ENCODE measurements at places on chromosomes 6 and 20.

DNA sequence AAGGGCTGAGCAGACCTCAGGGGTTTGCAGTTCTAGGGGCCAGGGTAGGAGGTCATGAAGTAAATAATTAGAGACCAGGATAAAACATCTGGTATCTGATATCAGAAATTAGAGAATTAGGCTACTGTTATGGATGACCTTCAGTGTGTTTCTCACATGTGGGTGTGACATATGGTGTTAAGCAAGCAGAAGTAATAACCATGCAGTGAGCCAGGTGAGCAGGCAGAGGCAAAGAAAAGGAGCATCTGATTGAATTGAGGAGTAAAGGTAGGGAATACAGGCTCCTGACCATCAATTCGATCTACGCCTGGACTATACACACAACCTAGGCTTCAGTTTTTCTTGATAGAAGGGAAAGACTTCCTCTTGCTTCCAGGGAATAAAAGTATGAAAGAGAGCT lies 34.7 kb upstream of the MAP3K7 start:
- no peak for DNase-seq

DNA sequence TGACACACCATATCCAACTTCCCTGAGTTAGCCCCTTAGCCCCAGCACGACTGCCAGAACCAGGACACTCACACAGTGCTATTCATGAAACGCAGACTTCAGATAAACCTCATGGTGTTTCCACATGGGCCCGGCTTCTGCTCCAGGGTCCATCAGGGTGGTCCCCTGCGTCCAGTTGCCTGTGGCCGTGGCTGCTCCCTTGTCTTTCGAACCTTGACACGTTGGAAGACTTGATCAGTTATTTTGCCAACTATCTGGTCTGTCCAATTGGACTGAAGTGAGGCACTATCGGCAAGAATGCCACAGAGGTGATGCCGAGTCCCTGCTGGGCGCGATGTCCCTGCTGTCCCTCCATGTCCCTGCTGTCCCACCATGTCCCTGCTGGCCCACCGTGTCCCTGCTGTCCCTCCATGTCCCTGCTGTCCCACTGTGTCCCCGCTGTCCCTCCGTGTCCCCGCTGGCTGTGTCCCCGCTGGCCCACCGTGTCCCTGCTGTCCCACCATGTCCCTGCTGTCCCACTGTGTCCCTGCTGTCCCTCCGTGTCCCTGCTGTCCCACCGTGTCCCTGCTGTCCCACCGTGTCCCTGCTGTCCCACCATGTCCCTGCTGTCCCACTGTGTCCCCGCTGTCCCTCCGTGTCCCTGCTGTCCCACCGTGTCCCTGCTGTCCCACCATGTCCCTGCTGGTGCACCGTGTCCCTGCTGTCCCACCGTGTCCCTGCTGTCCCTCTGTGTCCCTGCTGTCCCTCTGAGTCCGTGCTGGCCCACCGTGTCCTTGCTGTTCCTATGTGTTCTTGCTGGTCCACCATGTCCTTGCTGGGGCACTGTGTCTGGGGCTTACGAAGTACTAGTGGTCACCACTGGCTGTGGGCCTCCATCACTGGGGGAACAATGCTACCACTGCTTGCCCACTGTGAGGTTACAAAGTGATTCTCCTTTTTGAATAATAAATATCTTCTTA lies 251.4 kb downstream of the DLL1 start:
- no peak for DNase-seq

DNA sequence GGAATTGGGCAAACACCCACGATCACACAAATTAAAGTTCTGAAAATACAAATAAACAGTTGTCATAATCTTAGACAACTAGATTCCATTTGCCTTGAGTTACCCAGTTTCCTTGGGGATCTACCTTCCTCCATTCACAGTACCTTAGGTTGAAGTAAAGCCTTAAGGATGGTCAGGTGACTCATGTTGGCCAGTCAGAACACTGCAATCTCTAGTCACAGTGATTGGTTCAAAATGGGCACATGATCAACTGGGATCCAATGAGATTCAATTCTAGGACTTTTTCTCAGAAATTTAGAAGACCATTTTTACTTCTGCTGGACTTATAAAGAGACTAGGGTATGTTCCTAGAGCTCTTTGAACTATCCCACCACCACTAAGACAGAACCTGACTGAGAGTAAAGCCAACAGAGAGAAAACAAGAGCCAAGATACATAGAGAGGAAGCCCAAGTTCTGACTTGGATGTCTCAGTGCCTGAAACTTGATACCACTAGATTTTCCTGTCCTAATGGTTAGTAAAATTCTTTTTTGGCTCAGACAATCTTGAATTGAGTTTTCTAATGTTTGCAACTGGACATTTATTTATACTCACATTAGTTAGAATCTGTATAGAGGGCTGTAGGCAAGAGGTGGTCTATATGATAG lies 8.6 kb upstream of the CLIC5 start:
- DNase-seq = no peak

DNA sequence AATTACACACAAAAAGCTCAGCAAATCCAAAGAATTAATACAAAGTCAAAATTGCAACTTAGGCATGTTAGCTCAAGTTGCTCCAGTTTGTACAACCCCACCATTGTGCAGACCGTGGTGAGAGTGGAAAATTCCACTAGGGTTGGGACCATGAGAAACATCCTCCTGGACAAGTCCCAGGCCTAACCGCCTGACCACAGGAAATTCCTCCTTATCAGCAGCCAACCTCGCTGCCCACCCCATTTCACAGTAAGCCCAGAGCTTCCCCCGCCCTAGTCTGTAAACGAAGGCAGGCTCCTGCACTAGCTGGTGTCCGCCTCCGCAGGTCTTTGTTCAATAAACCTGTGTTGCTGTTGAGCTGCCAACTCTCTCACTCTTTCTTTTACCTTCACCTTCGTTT lies 1023.3 kb downstream of the EYS start:
- peak; percentile 92 for DNase-seq

- DNase-seq = peak; percentile 19
These were observed 62.8 kb upstream of the EPB41L1 start for GRCh38 chr20:36091561-36092397.

DNA sequence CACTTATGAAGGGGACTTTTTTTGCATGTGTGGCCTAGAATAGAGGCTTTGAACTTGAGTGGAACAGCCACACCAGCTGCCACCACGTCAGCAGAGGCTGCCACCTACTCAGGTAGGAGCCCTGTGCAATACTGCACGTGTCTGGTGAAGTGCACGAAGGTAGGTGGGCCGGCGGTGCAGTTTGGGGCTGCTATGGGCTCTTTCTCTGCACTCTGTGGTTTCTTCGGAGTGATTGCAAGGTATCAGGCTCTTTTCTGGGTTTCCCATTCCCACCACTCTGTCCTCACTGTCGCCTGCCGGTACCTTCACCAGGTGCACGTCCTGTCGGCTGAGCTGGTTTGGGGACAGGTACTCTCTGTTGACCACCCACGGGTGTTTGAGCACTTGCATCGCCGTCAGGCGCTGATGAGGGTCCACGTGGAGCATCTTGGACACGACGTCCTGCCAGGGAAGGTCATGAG lies 30.8 kb upstream of the MPC1 start:
- no peak for DNase-seq

- DNase-seq = no peak
These were observed 49.2 kb upstream of the BLCAP start for GRCh38 chr20:37576911-37577310.

DNA sequence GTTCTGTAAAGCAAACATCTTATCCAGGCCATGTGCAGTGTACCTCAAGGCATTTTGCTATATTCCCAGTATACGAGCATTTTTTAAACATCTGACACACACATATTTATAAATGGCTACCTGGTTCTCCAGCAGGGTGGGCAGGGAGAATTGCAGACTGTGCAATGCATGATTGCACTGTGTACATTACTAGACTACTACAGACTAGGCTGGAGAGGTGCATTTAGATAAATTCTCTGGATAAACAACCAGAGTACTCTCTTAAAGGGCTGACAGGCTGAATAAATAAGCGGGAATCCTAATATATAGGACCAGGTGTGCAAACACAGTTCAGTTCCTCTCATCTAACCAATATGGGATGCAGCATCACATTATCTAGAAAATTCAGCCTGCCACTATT lies 428.3 kb upstream of the ARID1B start:
- DNase-seq = no peak

GRCh38 chr20:62481425-62482145 lies 5.8 kb upstream of the GATA5 start:
- DNase-seq = no peak

DNA sequence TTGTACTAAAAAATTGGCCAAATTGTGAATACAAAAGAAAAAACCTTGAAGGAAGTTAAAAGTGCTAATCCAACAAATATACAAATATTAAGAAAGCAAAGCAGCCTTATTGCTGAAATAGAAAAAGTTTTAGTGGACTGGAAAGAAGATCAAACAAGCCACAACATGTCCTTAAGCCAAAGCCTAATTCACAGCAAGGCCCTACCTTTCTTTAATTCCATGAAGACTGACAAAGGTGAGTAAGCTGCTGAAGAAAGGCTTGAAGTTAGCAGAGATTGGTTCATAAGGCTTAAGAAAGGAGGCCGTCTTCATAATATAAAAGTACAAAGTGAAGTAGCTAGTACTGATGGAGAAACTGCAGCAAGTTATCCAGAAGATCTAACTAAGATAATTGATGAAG lies 53.5 kb downstream of the TINAG start:
- DNase-seq = no peak

DNA sequence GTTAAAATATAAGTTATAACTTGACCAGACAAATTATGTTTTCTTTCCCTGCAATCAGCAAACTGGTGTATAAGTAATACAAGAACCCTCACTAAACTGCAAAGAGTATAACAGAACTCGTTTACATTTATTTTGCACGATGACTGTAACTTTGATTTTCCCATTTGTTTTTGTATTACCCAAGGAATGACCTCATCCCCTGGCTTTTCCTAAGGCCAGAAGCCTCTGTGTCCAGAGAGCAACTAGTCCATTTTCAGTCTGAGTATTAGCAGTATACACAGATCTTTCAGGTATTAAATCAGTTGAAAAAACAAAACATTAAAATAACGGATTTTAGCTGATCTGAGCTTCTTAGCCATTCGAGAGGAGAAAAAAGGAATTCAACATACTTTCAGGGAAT lies 17.2 kb downstream of the COL19A1 start:
- DNase-seq = no peak

DNA sequence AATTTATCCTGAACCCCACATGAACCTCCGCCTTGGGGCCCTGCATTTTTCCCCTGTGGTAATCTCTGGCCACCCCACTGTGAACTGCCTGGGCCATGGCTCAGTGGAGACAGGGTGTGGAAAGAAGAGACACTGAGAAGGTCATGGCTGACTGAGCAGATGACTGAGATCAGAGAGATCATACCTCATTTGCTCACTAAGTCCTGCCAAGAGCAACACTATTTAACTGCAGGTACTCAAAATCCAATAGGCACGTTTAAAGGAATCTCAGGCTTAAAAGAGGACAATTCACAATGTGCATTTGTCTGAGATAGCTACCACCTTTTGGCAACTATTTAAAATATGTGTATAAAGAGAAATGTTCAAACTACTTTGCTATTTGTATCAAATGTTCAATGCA lies 305.0 kb downstream of the GMDS start:
- no peak for DNase-seq

DNA sequence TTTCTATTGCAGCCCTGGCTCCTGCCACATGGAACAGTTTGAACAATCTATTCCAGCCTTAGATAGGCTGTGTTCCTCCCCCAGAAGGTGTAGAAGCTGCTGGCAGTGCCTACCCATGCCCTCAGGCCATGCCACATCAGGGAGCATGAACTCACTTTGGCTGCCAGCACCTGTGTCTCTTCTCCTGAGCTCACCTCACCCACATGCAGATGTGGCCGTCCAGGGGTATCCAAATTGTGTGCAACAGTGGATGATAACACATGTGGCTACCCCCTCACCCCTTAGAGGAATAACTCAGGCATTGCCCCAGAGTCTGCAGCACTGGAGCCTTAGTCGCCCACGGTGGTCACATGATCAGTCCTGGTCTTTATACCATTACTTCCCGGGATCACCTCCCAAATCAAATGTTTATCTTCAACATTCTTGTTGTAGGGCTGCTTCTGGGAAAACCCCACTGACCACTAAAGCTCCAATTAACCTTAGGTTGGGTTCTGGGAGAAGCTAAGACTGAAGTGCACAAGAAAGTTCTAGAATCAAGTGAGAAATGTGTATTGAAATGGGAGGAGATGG lies 110.4 kb downstream of the BANF2 start:
- DNase-seq = no peak

GRCh38 chr20:61357119-61357518 lies 105.1 kb downstream of the CDH4 start:
- no peak for DNase-seq

DNA sequence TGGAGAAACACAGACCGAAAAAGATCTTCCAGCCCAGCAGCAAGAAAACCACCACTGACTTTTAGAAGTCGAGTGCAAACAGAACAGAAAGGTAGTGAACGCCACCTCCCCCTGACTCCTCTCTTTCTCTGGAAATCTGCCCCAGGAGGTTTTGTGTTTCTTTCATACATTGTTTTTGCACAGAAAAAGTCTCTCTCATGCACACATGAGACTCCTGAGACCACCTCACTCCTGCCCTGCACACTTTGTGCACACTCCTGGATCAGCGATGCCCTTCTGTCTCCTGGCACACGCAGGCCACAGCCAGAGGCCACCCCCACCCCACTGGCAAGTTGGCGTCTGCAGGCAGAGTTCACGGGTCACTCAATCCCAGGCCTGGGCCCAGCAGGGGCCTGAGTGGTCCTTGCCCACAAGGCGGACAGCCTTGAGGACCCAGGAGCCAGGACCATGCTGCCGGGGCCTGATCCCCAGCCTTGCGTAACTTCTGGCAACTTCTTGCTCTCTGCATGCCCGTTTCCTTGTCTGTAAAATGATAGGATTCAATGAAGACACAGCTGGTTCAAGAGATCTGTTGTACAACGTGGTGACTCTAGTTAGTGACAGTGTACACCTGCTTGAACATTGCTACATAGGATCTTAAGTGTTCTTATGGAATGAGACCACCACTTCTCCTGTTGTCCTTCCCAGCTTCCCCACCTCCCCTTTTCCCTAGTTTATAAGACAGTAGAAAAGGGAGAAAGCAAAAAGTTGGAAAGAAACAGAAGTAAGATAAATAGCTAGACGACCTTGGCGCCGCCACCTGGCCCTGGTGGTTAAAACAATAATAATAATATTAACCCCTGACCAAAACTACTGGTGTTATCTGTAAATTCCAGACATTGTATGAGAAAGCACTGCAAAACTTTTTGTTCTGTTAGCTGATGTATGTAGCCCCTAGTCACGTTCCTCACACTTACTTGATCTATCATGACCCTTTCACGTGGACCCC lies 30.2 kb upstream of the CST7 start:
- DNase-seq = no peak

DNA sequence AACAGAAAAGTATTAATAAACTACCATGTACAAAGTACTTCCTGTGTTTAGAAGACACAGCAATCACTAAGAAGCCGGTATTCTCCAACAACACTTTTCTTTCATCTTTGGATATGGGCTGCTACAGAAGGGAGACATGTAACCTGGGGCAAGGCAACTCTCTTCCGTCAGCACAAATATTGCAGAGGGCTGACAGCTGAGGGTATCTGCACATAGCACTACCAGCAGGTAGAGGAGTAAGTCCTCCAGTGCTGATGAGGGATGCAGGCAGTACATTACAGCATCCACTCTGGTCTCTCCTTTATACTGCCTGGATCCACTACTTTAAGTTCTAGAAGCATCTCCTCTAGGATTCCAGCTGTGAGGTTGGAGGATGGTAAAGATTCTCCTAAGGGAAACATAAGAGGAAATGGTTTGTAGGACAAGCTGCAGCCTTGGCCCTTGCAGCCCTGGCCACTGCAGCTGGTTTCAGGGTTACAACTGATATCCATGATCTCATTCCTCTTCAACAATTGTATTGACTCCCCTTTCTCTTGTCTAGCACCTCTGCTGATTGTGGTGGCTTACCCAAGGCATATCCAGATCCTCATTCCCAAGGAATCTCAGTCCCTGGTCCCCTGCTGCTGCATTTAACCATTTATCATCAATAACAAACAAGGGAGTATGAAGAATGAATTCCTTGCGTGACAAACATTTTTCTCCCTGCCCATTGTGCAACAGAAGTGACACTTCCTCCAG lies 110.7 kb upstream of the ADGRF1 start:
- DNase-seq = no peak

Measured in OCI-M1 (cell line).